Endodermal cell (in vitro differentiated cells): ENCODE measurements at places on chromosomes 3 and 15.

- DNase-seq, result no peak
Measured at GRCh38 chr3:84074767-84075166, 884.0 kb upstream of the CADM2 start.

GRCh38 chr3:171838218-171838720, 4.9 kb upstream of the TMEM212 start:
- DNase-seq, result peak; percentile 60

- DNase-seq, result no peak
Measured at GRCh38 chr15:91435113-91435512, 335.1 kb downstream of the SV2B start.

- DNase-seq, result no peak
Measured at GRCh38 chr15:57003418-57003817, 85.0 kb downstream of the TCF12 start.

- DNase-seq, result no peak
Measured at GRCh38 chr15:83090465-83090864, 17.0 kb upstream of the TM6SF1 start.

DNA sequence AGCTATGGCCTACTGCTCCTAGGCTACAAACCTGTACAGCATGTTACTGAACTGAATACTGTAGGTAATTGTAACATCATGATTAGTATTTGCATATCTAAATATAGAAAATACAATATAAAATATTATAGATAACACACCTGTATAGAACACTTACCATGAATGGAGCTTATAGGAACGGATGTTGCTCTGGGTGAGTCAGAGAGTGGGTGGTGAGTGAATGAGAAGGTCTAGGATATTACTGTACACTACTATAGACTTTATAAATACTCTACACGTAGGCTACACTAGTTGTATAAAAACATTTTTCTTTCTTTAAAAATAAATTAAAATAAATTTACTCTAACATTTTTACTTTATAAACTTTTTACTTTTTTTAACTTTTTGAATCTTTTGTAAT, 224.0 kb upstream of the CBLB start:
- DNase-seq, result no peak

GRCh38 chr15:67105065-67105951, 39.9 kb downstream of the SMAD3 start:
- peak; percentile 67 for DNase-seq

- no peak for DNase-seq
Measured at GRCh38 chr3:23928524-23928923, 11.6 kb downstream of the RPL15 start.

DNA sequence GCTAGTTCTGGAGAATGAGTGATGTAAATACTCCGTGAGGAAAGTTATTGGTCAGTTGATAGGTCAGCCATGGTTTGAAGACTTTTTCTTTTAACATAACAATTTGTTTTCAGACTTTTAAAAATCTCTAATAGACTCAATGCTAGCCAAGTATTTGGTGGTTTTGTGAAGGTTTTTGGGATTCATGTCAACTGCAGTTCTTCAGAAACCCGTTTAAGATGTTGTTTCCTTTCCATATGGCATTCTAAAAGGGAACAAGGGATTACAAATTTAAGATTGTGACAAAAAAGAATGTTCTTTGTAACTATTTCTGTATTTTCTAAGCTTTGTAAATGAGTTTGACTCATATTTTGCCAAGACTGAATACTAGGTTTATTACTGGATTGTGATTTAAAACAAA, 281.7 kb upstream of the COL8A1 start:
- no peak for DNase-seq

DNA sequence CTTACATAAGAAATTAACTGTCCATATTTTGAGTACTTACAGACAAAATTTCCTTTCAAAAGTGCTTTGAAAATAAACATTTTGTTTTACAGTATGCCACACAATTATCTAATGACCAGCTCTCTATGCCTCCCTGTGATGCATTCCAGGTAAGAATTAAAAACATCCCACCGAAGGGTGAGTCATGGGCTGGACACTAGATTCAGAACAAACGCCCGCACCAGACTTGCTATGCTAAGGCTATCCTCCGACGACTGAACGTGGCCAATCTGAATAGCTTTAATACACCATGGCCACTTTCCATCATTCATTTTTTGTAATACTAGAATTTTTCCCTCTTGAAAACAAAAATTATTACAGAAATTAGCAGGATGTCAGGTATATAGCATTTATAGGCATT, 139.8 kb upstream of the TNIK start:
- DNase-seq, result no peak

DNA sequence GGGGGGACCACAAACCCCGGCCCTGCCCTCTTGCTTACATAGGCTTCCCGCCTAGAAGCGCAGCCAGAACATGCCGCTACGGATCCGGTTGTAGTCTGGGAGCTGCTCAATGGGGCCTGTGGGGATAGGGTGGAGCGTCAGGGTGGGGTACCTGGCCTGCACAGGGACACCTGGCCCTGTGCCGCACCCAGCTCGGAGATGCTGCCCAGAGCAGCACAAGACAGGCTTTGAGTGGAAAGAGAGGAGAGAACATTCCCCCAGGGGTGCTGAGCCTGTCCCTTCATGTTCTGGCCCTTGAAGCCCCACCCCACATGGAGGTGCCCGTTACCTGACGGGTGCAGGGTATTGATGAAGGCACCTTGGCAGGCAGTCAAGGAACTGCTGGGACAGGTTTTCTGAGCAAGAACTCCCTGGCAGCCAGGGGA, 4.0 kb upstream of the COL7A1 start:
- DNase-seq, result no peak

DNA sequence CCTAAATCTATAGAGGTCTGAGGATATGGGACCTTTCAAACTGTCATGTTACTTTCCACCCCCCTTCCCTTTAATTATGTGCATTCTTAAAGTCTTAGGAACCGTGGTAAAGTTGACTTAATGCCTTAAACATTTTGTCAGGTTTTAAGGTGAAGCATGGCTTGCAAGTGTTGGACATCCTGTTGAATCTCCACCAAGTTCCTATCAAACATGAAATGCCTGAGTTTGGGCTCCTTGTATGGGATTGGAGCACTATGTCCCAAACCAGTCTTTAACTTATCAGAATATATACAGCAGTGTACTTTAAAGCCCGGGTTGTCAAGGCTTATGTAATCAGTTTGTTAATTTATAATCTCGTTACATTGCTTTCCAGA, 1.1 kb downstream of the SNRK start:
- no peak for DNase-seq

- peak; percentile 39 for DNase-seq
Measured at GRCh38 chr3:182364323-182364722, 429.0 kb upstream of the ATP11B start.

GRCh38 chr3:58013973-58014649, 5.9 kb downstream of the FLNB start:
- DNase-seq, result peak; percentile 81

DNA sequence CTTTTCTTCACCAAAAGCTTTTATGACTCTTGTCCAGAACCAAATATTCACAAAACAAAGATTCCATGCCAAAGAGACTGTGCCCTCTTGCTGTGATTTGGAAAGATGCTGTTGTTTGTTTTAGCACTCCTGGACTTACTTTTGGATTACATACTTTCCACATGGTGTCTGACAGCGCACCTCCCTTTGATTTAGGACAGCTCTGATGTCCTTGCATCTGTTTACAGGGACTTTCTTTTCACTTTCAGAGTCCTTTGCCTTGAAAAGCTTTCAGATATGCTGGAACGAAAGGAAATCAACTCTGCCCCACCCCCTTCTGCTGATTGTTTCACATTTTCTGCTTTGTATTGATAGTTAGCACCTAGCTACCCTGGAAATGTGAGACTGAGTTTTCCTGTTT, 133.0 kb upstream of the NR2E3 start:
- no peak for DNase-seq

DNA sequence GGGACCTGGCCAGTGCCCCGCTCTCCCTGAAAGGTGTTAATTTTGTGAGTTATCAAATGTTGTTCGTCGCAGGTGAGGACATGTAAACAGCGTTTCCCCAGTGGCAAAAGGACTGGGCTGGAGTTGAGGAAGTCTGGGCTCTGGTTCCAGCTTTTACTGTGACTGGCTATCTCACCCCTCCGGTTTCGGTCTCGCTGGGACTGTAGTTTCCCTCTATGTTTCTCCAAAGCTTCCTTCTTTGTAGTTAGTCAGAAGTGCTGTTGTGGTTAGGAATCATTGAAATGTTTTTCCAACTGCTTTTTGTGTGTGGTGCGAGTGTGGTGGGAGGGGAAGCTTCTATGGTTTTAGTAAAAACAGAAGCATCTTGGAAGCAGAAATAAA, 990 bp upstream of the CLDN1 start:
- peak; percentile 49 for DNase-seq

DNA sequence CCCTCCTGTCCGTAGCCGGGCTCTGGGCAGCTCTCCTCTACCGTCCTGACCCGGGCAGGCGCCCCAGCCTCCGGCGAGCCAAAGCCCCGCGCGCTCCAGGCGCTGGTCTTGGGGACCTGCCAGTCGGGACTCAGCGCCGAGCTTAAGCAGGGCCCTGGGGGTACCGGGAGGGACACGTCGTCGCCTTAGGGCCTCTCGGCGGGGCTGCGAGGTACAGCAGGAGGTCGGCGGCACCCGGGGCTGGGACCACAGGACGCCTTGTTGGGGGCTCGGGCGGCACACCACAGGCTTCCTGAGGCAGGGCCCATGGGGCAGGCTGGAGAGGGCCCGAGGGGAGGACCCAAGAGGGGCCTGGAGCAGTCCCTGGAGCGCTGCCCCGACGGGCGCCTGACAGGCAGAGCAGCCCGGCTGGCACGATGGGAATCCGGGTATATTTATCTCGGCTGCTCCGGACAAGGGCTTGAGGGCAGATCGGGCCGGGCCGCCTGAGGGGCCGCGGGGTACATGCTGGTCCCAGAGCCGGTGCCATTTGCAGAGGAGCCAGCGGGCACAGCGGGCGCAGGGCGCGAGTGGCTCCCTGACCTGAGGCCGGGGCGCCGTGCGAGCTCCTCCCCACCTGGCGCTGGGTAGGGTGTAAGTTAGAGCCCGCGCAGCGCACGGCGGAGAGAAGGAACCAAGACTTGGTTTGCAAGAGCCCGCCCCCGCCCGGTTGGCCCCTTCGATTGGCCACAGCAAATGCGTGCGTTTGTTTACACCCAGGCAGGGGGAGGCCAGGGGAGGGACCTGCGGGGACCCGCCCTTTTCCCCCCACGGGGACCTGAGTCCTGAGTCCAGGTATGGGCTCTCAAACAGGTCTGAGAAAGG, 574 bp downstream of the SLC38A3 start:
- peak; percentile 91 for DNase-seq

GRCh38 chr15:100101426-100102089, 240.2 kb downstream of the ADAMTS17 start:
- DNase-seq, result peak; percentile 11

DNA sequence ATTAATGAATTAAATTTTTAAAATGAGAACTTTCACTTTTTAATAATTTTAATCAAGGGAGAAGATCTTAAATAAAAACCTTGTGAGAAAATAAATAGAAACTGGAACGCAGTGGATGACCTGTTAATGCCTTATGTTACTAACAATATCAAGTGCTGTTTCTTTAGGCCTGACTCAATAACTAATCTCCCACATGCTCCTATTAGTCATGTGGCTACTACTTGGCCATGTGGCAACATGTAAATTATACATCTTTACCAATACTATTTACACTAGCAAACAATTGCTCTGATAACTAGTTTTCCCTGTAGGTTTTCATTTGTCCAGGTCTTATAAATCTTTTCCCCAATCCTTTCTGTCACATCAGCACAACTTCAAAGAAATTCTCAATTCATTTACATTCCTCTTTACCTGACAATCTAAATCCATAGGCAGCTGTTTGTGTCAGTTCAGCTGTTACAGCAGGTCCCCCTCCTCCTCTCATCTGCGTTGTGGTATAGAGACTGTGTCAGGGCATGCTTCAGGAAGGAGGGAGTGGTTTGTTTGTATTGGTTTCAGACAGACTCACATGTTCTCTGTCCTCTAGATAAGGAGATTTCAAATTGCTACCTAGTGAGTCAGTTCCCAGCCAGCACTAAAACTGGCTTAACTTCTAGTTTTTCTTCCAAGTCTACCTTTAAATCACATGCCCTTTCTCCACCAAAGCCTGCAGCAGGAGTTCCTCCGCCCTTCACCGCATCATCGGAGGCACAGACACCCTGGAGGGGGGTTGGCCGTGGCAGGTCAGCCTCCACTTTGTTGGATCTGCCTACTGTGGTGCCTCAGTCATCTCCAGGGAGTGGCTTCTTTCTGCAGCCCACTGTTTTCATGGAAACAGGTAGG, 11.3 kb upstream of the C3orf52 start:
- DNase-seq, result peak; percentile 74

DNA sequence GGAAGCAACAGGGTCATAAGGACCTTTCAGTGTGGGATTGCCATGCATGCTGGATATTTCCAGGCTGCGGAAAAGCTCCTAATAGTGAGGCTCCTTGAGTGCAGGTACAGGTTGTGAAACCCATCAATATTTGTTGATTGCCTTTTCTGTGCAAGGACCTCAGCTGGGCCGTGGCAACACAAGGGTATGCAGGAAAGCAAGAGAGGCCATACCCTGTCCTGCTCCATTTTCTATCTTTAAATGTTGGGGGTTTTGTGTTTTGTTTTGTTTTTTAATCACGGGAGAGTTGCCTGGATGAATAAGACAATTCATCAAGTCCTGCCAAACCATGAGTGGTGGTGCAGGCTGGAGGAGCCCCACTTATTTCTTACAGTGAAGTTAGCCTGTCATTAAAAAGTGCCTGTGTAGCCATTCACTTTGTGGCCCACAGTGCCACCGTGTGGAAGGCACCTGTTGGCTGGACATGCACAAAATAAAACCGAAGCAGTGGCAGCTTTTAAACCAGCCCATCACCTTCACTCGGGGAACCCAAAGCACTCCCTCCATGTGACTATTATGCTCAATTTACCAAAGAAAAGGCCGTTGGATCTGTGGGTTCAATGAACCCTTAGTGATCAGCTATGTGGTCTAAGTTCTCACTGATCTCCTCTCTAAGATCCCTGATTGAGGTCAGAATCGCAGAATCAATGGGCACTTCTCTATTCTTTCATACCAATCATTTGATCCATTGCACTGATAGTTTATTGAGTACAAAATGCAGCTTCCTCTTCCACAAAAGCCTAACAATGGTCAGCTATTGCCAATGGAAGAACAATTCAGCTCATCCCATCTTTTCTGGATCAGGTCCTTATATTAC, 42.2 kb downstream of the CLDN18 start:
- peak; percentile 88 for DNase-seq

- DNase-seq, result no peak
Measured at GRCh38 chr3:33016846-33017405, 65.5 kb downstream of the CCR4 start.

DNA sequence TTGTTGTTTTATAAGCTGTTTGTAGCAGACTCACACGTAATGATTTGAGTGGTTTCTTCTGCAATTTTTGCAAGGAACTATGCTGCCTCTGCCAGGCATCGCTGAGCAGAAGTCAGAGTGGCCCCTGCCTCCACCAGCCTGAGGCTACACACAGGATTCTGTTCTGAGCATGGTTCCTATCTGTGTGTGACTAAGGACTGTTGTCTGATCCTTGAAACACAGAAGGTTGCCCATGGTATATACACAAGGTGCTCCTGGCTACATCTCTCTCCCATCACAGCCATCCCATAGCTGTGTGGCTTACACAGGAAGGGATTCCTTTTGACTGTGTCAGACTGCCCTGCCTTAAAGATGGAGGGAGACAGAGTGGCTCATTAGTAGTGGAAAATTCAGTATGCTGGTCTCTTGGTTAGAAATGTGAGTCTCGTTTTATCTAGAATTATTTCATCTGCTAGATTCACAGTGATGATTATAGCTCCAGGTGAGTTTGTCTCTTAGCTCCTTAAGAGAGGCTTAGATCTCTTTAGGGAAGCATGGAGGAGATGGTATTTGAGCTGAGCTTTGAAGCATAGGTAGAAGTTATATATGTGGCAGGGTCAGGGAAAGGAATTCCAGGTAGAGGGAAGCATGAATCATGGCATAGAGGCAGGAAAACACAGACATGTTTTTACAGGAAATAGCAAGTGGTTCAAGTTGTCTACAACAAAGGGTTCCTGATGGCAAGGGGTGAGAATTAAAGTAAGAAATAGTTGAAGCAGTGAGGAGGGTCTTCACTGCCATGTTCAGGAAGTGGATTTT, 37.5 kb downstream of the SNAPC5 start:
- no peak for DNase-seq
